CD14-positive monocyte (primary cell): ENCODE measurements at places on chromosomes 3 and 15. TPM values are rescaled to one million over a fixed set of nuclear protein-coding genes. Genes with fewer than 3 reads are reported as not detected.

- no peak for DNase-seq
Measured at GRCh38 chr15:83653639-83654378, at the start of gene ADAMTSL3. Gene ADAMTSL3 (plus strand): TSS chr15:83654123. CDS start chr15:83655762, 1,639 bp downstream.

DNA sequence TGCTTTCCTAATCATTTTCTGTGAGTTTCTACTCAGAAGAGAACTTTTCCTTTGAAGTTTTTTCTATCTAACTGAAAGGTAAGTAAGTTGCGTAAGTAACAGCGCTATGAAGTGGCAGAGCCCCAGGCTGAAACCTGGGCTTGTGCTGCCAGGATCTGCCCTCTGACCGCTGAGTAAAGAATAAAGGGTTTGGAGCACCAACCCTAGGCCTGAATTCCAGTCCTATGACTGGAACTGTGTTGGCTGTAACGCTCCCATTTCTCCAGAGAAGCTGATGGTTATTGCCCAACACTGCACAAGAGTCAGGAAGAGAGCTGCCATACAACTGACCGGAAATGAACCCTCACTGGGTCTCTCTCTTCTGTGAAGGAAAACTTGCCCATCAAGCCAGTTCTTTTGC is 87.0 kb downstream of the FOXB1 start:
- DNase-seq = no peak

DNA sequence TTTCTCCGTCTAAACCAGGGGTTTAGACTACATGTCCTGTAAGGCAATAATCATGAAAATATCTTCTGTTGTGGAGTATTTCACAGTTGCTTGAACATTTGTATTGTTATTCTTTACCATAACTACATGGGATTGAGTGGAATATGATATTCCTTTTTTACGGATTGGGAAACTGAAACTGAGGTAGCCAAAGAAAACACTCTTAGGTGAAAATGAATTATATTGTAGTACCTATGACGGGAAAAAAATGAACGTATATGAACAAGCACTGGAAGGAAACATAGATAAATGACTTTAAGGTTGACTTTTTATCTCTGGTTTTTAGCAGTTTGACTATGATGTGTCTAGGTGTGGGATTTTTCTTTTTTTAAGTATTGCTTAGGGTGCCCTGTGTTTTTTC is 35.6 kb downstream of the MAP2K1 start:
- no peak for DNase-seq

GRCh38 chr3:189355481-189356201 is 183.9 kb downstream of the TPRG1 start:
- no peak for DNase-seq

DNA sequence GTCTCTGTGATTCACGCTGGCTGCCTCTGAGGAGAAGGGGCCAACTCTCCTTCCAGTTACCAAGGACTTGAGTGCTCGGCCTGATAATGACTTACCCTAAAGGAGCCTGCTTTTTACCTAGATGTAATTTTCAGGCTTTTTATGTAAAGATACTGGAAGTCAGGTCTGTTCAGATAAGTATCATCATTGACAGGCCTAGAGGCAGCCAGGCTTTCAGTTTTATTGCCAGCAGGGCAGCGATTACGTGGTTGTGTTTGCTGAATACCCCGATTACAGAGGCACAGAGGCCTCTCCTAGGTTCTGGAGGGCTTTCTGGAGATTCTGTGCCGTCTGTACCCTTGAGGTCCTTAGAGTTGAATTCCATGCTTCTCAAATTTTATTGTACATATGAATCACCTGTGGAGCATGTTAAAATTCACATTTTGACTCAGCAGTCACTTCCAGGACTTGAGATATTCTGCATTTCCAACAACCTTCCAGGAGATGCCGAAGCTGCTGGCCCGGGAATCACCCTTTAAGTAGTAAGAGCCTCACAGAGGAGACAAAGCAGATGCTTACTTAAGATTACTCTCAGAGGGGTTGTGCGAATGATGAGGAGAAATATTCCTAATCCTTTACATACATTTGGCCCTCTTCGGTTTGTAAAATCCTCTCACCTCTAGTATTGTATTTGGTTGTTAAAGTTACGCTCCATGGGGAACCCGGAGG is 160.1 kb upstream of the BHLHE40 start:
- DNase-seq = no peak

GRCh38 chr3:170560296-170560695 is 25.6 kb downstream of the SLC7A14 start:
- DNase-seq = no peak

DNA sequence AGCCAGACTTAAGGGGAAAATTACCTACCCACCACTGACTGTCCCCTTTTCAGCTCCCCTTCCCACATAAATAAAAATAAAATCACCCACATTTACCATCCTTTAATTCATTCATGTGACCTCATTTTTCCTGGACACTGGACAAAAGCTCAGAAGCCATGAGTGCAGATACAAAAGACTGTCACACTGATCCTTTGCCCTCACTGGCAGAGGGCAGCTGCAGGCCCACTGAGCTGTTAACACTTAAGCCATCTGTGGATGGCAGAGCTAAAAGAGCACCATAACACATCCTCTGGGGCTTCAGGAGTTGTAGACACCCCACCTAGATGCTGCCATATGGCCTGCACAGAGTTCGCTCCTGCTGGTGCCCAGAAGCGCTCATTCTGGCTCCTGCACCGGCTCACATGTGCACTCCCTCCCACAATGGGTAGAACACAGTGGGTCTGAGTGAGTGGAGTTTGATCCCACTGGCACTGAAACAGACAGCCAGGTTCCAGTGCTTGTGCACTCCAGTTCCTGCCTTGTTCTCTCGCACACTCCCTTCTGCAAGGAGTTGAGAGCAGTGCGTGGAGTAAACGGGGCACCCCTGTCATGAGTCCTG is 38.8 kb downstream of the EDC3 start:
- no peak for DNase-seq

- no peak for DNase-seq
Measured at GRCh38 chr15:58171476-58172061, 33.4 kb downstream of the AQP9 start.

GRCh38 chr15:65020419-65020818 is 9.0 kb downstream of the MTFMT start:
- DNase-seq = no peak

GRCh38 chr3:99943931-99944761 is 126.5 kb downstream of the CMSS1 start:
- DNase-seq = no peak

Gene MESP1
- polyA plus RNA-seq = 0.06 TPM

DNA sequence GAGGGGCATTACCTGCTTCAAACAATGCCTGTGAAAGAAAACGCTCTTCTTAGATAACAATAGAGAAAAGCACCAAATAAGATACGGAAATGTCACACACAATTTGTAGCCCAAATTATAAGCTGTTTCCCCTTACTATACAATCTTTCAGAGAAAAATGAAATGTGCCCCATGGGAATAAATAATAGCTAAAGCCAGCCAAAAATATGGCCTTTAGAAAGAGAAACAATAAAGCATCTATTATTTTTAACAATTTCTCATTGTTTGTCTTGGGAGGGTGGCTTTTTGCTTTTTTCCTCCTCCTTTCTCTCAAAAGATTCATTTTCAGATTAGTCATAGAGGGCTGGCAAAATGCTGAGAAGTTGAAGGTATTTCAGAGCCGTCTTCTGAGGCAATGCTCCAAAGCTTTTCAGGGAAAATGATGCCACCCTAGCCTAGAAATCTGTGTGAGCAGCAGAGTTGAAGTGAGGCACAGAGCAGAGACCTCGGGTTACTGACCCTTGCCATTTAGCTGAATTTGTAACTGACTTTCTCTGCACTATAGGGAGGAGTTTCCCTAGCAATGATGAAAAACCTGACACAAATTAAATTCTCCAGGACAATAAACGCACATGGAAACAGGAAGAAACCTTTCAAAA is 86.3 kb upstream of the PRICKLE2 start:
- DNase-seq = no peak

DNA sequence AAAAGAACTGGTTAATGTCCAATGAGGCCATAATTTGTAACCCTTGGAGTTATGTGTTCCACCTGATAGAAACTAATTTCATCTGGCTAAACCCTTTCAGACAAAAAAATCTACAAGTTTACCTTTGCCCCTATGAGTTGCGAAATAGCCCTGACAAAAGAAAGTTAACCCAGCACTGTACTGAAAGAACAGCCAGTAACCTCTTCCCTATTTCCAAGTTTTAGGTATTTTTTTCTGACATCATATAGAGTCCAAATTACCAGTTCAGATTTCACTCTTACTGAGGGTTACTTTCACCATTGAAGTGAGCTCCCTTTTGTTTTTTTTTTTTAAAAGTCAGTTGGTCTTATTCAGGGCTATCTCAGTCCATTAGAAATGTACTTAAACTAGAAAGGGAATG is 42.8 kb upstream of the PTPRG start:
- DNase-seq = no peak

GRCh38 chr15:26882616-26883365 is 15.9 kb downstream of the GABRA5 start:
- DNase-seq = no peak

- DNase-seq = no peak
Measured at GRCh38 chr3:30248423-30248822, 358.0 kb upstream of the TGFBR2 start.

Gene CCDC12
- 70.7 and 81.5 TPM in 2 replicates for polyA plus RNA-seq
